Activated CD4-positive, alpha-beta T cell treated with anti-CD3 and anti-CD28 coated beads, Interleukin-2, Interleukin-6, amounts not matched to agents 100 ng/mL and 50 ng/mL, durations not matched to agents 16 hours and 8 hours (primary cell): ENCODE measurements at places on chromosomes 1 and 21.

DNA sequence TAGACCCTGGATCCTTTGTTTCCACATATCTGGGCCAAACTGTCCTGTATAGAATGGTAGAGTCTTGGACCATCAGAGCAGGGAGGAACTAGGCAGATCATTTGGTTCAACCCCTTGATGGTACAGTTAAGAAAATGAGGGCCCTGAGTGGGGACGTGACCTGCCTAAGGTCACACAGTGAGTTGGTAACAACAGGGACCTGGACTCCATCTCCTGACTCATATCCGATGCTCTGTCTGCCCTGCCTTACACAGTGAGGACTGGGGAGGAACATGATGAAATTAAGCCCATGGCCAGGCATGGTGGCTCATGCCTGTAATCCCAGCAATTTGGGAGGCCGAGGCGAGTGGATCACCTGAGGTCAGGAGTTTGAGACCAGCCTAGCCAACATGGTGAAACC lies 440.2 kb downstream of the PTPRU start:
- no peak for DNase-seq

DNA sequence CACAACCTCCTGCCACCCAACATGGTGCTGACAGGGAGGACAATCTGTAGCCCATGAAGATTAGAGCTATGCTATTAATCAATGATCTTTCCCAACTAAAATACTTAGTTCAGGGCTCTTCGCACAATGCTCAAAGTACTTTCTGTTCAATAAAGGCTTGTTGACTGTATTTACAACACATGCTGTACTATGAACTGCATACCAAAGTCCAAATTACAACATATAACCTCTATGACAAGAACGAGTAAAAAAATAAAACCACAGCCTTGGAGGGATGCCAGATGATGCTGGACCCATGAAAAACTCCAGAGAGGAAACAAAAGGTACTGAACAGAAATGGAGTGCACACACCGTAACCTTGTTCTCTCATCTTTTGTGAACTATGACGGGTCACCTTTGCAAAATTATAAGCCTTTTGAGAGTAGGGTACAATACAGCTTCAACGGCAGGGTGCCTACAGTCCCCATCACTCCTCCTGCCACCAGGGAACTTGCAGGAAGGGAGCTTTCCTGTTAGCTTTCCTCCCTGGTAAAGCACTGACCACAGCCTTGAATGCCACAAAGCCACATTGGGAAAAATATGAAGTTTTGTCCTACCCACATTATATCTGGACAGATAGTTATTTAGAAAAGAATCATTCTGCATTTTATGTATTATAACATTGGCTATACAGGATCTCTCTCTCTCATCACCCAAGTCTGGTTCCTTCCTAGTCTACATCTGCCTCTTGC lies 175.6 kb downstream of the NRIP1 start:
- DNase-seq = no peak

DNA sequence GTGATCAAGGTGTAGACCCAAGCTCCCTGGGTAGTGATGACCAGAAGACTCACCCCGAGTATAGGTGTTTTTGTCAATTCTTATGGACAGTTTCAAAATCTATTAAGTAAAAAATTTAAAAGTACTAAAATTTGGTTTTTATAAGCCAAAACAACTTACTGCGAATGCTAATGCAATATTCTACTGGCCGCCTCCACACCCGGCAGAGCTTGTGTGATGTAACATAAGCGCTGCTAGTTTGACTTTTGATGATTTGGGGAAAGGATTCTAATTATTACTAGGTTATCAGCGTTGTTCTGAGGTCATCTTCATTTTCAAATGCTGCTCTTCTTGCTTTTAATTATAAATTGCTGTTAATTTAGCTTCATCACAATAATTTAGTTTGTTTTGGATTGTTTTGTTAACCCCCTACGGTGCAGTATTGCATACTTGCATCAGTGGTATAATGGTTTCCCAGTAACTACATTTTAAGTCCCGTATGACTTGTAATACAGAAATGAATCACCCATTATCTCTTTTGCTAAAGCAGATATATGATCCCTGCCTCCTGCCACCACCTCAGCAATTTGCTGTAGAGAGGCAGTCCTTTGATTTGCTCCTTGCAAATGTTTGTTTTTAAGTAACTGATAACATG lies 178.0 kb downstream of the SDCCAG8 start:
- DNase-seq = peak; percentile 54

GRCh38 chr1:3847081-3847480 lies 9.9 kb downstream of the CEP104 start:
- no peak for DNase-seq
